ENCODE measurements at places on chromosomes 12 and 14.
A peak's percentile ranks its signal among the peaks of the same experiment; 100 is the strongest.

DNA sequence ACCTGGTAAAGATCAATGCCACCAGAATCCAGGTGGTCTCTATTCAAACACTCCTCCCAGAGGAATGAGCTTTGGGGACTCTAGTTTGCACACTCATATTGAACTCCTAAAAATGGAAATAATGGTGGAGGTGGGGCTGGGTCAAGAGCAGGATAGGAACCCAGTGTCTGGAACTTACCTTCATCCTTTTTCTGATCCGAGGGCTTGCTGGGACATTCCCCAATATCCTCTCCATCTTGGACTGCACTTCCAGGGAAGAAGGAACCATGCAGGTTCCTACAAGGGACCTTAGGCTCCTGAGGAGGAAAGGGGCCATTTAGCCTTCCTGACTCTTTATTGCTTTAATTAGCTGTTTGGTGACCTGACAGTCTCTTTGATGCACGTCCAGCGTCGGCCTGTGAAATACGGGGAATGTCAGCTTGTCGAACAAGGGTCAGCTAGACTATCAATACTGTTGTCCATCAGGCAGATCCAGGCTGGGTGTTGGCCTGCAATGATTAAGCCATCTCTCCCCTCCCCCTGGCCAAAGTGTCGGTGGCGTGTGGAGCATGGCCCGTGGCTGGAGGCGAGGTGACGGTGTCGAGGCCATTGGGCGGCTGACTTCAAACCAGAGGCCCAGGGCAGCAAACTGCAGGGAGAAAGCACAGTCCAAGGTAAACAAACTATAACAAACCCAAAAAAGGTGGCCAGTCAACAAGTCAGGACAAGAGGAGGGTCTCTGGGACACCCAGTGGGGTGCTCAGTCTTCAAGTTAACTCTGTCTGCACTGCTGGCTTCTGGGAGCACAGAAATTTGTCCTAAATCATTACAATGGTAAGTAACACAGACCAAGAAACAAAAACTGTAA, 405.2 kb upstream of the TBX3 start:
- no peak for DNase-seq

DNA sequence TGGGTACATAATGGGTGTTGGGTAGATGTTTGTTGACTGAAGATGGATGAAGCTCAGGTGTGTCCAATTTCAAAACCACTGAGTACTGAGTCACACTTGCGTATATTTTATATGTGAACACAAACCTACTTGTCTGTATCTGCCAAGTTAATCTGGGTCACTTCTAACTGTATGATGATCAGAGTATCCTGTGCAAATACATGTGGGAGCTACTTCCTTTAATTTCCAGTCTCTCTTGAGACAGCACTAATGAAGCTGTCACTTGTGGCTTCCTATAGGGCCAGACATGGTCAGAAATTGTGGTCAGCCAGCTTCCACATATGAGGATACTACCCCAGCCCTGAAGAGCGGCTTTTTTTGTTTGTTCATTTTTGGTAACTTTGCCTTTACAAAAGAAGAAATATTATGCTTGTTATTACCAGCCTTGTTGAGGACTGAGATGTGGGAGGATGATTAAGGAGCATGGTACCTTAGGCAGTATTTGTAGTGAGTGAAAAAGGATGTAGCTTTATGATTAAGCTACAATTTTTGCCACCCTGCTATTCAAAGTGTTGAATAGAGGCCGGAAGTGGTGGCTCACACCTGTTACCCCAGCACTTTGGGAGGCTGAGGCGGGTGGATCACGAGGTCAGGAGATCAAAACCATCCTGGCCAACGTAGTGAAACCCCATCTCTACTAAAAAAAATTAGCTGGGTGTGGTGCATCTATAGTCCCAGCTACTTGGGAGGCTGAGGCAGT, 32.4 kb downstream of the PLXNC1 start:
- no peak for DNase-seq

GRCh38 chr14:67377916-67378315, 17.8 kb downstream of the EIF2S1 start:
- DNase-seq, result no peak

- peak; percentile 78 for DNase-seq
Measured at GRCh38 chr14:50396631-50397389, at the start of gene CDKL1. CDKL1 (minus strand) TSS chr14:50396881; CDS start chr14:50395868, 1,013 bp downstream.

- no peak for DNase-seq
Measured at GRCh38 chr14:38522724-38523123, 266.8 kb upstream of the CLEC14A start.

DNA sequence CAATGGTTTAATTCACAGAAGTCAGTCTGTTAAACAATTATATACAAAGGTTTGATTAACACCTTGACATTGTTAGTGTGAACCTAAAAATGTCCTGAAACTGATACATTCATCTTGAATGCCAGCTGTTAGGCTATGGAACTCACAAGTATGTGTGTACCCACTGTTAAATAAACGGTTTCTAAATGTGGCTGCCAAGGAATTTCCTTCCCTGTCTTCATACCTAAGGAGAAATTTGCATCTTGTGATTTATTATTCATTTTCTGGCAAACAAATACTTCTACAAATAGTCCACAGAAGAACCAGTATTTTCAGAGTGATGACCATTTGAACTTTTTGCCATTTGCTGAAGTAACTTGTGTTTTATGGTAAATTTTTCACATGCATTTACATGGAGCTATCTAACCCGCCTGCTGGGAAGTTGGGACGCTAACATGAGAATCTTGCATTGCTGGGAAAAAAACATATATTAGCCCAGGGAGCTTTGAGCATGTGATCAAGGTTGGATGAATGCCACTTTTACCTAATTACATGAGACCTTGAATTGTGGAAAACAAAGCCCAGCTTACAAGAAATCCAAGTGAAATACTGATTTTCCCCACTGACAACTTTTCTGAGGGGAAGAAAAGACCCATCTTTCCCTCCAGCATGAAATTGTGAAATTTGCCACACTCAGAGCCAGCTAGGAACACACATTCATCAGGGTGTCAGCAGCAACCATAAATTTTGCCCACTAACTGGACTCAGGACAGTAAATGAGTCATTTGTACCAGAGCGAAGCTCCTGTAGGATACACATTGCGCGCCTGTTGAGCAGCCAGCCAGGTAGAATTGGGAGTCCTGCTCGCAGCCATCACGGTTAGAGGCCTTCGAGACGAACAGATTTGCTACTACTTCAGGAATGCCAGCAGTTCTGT, 118.0 kb downstream of the KICS2 start:
- no peak for DNase-seq

GRCh38 chr14:22479776-22480464, 109.1 kb downstream of the DAD1 start:
- DNase-seq, result no peak

DNA sequence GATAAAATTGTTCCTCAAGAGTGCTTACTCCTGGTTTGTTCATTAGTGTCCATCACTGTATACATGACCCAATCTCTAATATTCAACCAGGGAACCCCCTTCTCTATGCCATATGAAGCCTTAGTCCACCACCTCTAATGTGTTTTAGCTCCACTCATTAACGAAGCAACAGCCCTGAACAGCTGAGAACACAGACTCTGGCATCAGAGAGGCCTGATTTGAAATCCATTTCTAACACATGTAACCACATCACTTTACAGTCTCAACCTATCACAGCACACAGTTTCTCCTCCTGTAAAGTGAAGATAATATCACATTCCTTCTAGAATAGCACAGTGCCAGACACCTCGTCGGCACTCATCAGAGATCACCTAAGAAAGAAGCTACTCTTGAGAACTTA, 64.3 kb downstream of the C2CD5 start:
- DNase-seq, result no peak

GRCh38 chr12:3446235-3446634, 44.8 kb upstream of the PRMT8 start:
- no peak for DNase-seq

- DNase-seq, result no peak
Measured at GRCh38 chr12:31594681-31595080, 3.7 kb upstream of the DENND5B start.

DNA sequence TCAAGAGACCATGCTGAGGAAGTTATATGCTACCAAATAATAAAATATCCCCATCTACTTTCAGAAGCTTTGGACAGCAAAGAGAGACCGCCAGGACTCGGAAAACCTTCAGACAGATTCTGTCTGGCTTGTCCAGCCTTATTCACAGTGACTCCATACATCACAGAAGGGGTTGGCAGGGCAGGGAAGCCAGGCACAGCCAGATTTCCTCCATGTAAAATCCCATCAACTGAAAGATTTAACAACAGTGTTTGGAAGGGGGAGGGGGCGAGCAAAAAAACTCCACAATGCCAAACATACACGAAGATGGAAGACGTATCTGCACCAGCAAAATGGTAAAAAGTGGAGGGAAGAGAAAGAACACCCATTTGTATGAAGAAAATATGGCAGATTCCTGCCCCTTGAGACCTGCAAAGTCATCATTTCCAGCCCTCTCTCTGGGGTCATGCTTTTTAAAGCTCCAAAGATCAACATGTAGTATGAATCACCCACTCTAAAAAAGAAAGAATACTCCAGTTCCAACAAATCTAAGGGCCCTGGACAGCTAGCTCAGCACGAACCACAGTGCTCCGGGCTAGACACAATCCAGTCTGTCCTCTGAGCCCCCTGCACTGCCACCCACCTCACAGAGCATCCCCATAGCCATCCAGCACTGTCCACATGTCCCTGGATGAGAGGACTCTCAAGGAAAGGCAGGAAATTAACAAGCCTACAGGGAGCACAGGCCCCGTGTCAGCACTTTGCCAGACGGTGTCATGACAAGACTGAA, 116.4 kb downstream of the DICER1 start:
- DNase-seq, result no peak

GRCh38 chr12:65565601-65566560, 258.4 kb upstream of the HMGA2 start:
- DNase-seq, result no peak

DNA sequence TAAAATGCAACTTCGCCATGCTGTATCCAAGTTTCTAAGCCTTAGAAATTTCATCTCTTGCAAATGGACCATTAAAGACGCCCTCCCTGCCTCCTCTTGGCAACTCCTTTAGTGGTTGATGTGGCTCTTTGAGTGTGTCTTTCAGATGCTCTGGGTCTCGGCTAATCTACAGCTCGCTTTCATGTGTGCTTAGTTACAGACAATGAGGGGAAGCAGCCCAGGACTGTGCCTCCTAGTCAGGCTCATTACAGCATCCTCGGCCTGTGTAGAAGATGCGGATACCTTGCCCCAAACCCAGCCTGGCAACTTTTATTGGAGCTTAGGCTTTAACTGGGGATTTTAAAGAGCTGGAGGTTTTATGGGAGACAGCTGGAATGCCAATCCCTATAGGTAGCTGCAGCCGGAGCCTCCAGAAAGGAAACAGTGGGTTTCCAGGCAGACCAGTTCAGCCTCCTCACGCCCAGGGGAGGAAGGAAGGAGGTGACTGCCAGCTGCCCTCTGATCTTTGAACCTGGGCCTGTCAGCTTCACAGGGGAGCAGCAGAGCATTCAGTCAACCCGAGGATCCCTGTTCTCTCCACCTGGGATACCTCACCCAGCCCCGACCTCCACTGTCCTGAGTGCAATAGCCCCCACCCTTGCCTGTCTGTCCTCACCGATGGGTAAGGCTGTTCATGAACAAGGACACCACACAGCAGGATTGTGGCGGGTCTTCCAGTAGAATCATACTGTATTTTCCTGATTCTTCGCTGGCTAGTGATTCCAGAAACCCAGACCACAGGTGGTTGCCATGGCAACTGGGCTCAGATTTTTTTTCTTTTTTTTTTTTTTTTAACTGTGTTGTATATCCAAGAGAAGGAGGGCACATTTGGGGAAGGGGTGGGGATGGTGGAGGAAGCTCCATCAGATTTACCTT, 638.5 kb downstream of the MED13L start:
- DNase-seq, result no peak

DNA sequence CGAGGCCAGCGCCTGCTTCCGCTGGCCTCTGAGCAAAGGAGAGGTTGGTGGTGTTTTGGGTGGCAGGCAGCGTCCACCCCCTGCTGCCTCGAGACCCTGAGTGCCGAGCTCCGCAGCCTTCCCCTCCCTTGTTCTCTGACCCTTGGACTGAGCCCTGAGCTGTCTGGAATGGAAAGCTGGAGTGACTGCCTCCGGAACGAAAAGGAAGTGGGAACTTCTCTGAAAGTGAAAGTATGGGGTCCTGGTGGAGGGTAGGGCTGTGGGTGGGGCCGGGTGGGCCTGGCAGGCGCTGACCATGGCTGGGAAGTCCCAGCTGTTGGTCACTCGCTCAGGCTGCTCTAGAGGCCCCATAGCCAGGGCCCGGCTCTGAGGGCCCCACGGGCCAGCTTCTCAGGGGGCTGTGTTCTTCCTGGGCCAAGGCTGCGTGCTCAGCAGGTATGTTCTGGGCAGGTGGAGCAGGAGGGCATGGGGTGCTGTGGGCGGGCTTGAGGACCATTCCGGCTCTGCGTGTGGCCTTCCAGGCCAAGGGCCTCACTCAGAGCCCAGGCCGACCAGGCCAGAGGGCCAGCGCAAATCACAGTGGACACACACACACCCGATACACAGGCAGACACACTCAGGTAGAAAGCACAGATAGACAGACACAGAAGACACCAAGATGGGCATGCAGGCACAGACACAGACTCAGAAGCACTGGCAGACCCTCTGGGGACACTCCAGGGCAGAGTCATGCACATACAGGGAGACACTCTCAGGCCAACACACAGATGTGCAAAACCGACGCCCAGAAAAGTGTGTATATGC, at the start of gene EXOC3L4:
Gene EXOC3L4, plus strand, starts transcription at position 320 of the 804 bp plus-strand sequence. CDS start 5,495 bp downstream, outside the sequence.
- DNase-seq, result no peak

DNA sequence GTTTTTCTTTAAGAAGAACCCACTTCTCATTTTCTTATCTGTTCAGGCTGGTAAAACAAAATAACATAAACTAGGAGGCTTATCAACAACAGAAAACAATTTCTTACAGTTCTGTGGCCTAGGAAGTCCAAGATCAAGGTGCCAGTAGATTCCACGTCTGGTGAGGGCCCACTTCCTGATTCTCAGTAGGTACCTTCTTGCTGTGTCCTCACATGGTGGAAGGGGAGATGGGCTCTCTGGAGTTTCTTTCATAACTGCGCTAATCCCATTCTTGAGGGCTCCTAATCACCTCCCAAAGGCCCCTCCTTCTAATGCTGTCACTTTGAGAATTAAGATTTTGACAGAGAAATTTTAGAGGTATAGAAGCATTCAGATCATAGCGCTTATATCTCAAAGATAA, 33.4 kb downstream of the TXNRD1 start:
- DNase-seq, result no peak

Measured in activated naive CD4-positive, alpha-beta T cell treated with anti-CD3 and anti-CD28 coated beads, Interleukin-2, amount 50 U/mL, for 72 hours (primary cell).